ENCODE measurements at places on chromosomes 16 and 17.

DNA sequence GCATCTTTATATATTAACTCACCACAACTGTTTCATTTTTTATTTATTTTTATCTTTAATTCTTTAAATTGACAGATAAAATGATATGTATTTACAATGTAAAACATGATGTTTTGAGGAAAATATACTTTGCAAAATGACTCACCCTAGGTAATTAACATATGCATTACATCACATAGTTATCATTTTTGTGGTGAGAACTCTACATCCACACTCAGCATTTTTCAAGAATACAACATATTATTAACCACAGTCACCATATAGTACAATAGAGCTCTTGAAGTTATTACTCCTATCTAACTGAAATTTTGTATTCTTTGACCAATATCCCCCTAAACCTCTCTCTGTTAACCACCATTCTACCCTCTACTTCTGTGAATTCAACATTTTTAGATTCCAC, 194.7 kb upstream of the KIF2B start:
- peak; percentile 85 for DNase-seq

DNA sequence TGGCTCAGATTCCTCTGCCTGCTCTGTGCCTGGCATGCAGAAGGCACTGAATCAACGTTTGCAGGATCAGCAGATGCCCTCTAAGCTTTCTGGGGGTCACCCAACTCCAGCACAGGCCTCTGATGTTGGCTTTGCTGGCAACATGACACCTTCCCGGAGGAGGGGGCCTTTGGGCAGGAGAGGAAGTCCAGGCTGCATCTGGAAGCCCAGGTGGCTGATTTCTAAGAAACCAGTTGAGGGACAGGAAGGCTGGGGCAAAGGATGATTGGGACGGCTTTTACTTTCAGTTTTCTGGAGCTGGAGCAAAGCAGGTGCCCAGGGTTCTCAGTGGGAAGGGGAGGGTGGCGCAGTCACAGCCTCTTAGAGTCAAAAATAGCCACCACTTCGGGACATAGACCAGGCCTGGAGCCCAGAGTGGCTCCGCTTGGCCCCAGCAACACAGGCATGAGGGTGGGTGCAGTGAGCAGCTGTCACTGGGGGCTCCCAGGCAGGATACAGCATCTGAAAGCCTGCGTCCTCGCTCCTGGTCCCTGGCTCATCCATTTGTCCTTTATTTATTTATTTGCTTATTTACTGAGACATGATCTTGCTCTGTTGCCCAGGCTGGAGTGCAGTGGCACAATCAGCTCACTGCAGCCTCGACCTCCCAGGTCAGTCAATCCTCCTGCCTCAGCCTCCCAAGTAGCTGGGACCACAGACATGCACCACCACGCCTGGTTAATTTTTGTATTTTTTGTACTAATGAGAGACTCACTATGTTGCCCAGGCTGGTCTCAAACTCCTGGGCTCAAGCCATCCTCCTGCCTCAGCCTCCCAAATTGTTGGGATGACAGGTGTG, 15.1 kb downstream of the SOCS1 start:
- DNase-seq, result no peak

GRCh38 chr16:21628121-21628726, 24.2 kb downstream of the IGSF6 start:
- DNase-seq, result no peak

- peak; percentile 39 for DNase-seq
Observed at GRCh38 chr16:75087375-75087979, 29.1 kb downstream of the LDHD start.

DNA sequence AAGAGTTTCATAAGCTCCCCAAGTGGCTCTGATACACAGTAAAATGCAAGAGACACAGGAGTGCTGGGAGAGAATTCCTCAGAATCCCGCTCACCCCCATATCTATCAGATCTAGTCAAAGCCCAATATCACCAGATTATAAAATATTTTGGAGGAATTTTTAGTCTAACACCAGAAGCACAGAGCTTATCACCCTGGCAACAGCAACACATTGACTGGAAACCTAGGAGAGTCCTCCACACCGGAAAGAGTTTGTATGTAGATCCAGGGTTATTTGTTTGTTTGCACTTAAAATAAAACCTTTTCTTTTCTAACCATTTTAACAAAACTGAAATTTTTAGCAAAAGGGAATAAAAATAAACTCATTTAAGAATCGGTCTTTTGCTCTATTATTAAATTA, 7.2 kb downstream of the SOX9 start:
- no peak for DNase-seq

DNA sequence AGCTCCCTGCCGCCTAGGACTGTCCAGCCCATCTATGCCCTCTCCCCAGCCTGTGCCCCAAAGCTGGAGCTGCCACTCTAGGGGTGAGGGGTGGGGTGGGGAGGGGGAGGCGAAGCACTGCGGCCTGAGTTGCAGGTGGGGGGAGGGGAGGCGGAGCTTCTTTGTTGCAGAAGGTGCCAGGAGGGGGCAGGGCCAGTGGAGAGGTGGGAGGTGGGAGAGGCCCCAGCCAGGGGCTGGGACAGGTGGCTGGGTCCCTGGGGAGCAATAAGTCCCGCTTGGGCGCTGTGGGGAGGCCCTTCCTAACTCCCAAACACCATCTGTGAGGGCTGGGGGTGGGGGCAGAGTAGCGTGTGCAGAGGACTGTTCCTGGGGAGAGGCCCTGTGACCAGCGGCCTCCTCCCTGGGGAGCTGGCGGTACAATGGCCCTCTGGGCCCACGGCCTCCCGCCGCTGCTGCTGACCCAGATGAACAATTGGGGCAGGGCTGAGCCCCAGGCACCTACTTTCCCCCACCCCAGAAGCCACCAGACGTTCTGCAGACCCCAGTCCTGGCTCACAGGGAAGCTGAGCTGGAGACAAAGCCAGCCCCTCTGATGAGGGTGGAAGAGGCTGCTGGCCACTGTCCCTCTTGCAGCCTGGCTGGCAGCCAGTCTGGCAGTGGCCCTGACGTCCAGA, 2.2 kb upstream of the NTN3 start:
- no peak for DNase-seq

DNA sequence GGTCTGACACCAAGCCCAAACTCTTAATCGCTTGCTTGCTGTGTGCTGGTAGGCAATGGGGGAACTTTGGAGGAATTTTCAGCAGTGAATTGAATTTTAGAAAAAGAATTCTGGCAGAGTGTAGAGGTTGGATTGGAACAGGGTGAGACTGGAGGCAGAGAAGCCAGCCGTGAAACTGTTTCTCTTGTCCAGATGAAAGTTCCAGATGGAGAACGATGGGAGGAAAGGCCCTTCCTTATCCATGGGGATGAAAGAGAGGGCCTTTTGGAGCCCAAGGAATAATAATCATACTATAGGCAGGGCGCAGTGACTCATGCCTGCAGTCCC, 26.0 kb downstream of the NEUROD2 start:
- DNase-seq, result no peak

DNA sequence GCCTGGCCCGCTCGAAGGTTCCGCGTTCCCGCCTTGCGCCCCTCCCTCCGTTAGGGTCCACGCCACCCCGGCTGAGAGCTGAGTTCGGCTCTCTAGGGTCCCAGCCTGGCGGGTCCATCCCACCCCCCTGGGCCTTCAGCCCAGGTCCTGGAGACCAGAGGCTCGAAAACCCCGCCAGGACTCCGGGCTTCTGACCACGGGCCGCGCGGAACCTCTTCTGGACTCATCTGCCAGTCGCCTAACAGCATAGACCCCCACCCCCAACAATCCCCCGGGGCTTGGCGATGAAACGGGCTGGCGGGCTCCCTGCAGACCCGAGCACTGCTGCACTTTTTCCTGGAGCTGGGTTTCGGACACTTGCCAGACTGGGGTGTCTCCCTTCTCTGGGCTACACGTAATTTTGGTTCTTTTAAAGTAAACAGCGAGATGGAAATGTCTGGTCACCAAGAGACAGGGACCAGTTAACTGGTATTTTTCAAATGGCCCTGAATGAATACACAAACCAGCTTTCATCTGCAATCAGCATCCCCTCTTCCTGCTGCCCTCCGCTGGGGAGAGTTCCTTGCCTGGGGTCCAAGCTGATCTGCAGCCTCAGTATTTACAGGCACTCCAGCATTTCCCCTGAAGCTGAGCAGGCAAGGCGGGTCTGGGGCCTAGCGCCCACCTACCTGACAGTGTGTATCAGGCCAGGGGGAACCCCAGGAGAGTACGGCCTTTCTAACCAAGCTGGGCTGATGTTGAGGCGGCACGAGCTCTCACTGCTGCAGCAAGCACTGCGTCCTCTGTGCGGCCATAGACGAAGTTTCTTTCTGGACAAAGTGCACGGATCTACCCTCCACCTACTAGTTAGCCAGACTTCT, 639 bp upstream of the TRIM65 start:
- DNase-seq, result no peak

DNA sequence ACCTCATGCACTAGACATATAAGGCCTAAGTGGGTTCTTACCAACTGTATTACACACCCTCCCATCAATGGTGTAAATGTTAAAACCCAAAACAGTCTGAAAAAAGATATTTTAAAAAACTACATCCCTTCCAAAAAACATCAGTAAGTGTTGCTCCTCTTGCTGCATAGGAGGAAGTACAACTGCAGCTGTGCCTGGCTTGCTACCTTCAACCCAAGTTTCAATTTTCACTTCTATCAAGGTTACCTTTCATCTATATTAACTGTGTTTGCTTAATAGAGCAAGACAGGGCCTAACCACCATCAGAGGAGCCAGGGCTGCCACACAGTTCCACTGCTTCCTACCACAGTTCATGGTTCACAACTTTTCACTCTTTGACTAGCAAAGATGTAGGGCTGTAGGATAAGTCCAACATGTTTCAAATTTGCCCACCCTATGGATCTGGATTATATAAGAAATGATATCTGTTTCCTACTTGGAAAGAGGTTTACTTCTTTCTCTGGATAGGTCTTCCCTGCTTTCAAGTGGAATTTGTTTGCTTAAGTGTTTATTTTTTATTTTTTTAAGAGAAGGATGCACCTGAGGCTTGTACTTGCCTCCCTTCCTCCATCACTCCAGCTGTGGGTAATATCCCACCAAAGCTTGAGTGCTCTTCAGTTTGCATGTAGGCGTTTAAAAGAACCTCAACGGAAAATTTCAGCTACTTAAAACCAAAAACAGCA, 56.7 kb downstream of the GRB7 start:
- DNase-seq, result no peak

- no peak for DNase-seq
Observed at GRCh38 chr16:80463326-80463725, 77.5 kb upstream of the DYNLRB2 start.

DNA sequence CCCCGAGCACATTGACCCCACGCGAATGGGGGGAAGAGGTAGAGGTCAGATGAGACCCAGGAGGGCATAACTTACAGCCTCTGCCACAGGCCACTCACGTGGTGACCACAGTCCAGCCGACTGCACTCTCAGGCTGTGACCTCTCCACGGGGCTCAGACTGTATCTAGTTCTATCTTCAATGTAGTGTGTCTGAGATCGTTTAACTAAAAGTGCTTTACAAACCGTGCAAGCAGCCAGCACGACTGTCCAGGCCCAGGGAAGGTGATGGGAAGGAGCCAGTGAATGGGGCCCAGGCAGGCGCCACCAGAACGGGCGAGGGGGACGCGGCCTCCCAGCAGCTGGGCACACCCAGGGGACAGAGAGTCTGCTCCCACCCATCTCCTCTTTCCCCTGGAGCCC, 108.6 kb downstream of the ANKRD11 start:
- no peak for DNase-seq

- no peak for DNase-seq
Observed at GRCh38 chr16:51941412-51941811, 605.5 kb downstream of the TOX3 start.

DNA sequence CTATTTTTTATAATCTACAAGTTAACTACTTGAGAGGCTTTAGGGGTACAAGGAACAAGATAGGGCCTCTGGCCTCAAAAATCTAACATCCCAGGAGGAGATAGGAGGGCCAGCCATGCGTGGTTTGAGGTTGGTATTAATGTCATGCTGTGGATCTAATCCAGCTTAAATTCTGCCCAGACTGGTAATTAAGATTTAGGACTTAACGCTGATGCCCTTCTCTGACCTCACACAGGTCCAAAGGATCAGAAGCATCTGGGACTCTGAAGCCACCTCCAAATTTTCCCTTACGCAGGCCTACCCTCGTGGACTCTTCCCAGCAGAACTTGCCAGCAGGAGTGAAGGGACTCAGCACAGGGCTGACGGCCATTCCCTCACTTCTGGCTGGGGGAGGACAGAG, 15.1 kb downstream of the SLC6A4 start:
- no peak for DNase-seq

DNA sequence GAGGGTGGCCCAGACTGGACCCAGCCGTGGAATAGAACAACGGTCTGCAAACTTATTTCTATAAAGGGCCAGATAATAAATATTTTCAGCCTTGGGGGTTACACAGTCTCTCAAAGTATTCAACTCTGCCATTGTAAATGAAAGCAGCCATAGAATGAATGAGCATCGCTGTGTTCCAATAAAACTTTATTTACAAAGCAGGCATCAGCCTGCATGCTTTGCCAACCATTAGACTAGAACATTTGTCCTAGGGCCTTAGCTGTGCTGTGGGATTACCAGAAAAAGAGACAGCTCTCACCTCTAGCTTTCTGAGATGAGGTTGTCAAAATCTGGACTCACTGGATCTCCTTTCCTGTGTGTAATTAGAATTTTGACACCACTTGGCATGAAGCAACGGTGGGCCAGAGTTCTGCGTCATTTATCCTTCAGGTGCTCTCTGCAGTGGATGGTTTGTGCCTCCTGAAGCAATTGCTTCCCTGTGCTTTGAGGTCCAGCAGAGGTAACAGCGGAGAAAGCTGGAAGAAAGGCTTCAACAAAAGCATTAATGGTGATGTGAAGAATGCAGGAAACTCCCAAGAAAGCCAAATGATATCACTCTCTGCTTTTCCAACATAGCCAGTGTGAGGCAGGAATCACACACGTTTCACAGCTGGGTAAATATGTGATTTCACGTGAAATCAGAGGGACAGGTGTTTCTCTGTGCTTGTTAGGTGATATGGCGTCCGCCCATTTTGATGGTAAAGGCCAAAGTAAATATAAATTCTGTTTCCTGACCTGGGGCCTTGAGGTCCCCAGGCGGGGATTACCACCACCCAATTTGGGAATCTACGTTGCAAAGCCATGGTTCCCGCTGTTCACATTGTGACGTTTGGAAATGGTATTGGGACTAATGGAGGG, 148.4 kb downstream of the PITPNC1 start:
- no peak for DNase-seq
